ENCODE measurements at places on chromosomes 5 and 9.

GRCh38 chr9:127292415-127292814 lies 27.8 kb downstream of the GARNL3 start:
- no peak for DNase-seq

- no peak for DNase-seq
Measured at GRCh38 chr5:16561660-16562059, 55.1 kb downstream of the RETREG1 start.

DNA sequence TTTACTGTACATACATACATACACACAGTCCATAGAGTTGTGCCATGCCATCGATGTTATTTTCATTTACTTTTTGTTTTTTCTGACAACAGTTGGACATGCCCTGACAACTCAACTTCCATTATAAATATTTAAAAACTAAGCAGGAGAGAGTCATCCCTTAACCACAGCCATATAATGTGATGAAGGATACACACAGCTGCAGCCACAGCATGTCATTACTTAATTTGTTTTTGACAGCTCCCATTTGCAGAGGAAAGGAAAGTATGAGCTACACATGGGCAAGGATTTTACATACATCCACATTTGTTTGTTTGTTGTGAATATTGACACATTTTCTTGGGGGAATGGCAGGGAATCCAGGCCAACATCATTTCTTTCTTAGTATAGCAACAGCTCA lies 91.5 kb upstream of the TUT7 start:
- no peak for DNase-seq

DNA sequence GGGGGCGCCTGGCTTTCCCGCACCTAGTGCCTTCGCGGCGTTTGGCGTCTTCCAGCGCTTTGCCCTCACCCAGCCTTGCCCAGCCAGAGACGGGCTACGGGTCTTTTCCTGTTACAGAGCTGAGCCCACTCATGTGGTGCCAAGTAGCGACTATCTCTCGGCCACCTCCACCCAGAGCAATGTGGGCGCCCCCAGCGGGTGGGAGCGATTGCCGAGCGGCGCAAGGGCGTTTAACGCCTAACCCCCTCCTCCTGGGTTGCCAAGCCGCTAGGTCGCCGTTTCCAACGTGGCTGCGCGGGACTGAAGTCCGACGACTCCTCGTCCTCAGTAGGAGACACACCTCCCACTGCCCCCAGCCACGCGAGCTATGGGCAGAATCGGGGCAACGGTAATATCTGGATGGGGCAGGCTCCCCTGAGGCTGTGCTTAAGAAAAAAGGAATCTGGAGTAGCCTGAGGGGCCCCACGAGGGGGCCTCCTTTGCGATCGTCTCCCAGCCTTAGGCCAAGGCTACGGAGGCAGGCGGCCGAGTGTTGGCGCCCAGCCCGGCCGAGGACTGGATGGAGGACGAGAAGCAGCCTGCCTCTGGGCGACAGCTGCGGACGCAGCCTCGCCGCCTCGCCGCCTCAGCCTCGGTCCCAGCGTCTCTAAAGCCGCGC lies 5.8 kb downstream of the TLX3 start:
- DNase-seq = no peak

DNA sequence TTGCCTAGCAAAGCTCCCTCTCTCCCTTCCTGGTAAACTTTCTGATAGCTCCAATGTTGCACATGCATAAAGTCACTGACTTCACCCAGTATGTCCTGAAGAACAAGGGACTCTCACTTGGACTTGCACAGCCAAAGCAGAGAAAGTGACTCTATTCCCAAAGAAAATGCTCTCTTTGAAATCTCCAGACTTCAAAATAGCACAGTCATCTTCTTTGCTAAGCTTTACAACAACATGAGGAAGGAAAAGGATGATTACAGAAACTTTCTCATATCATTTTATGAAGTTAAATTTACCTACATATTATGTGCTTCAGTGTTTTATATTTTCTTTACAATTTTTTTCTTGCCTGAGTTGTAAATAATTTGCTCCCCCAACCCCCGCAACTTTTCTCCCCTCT lies 264.6 kb downstream of the PJA2 start:
- DNase-seq = no peak

DNA sequence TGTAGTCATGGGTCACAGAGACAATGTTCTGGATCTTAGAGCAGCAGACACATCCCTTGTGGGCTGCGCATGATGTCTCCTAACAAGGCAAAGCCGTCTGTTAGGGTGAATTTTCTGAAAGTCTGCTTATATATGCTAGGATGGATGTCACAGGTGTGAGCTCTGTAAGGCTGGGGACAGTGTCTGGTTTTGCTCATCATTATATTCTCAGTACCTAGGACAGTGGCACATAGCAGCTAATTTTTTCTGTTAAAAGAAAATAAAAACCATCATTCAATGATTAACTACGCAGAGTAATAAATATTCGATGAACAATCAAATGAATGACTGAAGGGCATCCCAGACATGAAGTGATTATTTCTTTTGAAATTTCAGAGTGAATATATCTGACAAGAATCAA lies 52.9 kb upstream of the FAM169A start:
- DNase-seq = no peak

DNA sequence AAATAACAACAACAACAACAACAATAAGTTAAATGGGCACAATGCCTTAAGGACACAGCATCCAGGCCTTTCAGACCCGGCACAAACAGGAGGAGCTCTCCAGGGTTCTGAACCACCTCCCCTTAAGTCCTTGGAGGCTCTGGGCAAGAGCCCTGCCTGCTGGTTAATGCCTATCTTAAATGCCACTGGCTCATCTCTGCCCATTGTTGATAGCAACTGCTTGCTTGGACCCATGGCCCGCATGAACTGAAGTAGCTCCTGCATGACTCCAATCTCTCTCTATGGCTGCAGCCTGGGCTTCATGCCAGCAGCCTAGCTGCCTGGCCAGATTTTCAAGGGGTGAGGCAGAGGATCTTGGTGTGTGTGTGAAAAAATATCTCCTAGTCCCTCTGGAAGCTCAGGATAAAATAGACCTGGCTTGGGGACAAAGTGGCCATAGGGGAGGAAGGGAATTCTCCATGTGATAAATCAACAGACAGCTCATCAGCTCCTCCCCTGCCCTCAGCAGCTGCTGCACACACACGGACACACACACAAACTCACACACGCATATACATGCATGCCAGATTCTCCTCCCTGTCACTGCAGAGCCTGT lies 27.4 kb downstream of the FAM219A start:
- no peak for DNase-seq

GRCh38 chr9:88237479-88237961 lies 99.2 kb upstream of the SPATA31C2 start:
- DNase-seq = no peak

DNA sequence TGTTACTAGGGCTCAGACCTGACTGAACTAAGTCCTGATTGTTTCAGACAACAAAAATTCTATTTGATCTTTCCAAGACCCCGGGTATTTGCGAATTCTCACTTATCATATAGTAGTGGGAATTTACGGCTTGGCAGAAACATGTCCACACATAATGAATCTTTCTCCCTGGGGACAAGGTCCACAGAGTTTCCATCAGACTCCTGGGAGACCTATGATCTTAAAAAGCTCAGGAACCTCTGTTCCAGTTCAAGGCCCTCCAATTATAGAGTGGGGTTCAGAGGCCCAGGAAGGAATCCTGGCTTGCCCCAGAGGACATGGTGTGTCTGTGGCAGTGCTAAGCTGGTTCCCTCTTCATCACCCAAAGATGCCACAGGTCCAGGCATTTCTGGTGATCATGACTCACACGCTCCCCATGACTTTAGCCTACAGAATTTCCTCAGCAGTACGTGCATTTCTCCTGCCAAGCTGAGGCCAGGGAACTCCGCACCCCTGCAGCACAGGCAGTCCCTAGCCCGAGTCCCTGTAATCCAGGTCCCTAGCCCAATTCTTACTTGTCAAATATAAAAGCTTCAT lies 12.6 kb downstream of the RAPGEF1 start:
- DNase-seq = no peak

DNA sequence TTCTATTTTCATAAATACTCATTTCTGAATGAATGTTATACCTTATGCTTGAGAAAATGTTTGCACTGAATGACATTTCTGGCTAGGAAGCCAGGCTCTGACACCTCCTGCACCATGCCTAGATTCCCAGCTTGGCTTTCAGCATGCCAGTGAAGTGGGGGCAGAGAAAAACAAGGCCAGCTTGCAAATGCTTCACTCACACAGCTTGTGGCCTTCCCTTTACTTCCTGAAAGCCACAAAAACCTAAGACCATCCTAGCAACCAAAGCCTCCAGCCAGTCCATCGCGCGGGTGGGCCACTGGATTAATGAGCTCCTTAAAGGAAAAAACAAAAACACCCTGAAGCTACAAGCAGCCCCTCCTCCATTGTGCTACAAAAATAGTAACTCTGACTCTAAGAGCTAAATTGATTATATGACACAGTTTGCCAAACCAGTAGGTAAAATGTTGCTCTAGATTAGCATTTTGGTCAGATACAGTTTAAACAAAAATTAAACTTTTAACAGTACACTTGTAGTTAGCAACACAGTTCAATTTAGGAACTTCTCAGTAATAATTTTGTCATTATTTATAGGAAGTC lies 159.9 kb downstream of the TSSK1B start:
- no peak for DNase-seq

- no peak for DNase-seq
Measured at GRCh38 chr5:24714746-24715145, 70.0 kb upstream of the CDH10 start.

GRCh38 chr9:77183581-77183980 lies 6.2 kb downstream of the VPS13A start:
- DNase-seq = no peak

DNA sequence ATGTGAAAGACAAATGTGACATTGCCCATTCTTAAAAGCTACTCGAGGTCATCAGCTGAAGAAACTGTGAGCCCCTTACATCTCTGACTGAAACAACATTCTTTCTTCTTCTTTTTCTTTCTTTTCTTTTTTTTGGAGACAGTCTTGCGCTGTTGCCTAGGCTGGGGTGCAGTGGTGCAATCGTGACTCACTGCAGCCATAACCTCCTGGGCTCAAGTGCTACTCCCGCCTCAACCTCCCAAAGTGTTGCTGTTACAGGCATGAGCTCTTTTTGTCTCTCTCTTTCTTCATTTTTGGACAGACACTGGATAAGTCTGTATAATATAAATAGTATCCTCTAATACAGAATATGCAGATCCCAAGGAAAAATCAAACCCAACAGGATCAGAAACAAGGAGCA lies 263.7 kb upstream of the KLF9 start:
- DNase-seq = no peak

DNA sequence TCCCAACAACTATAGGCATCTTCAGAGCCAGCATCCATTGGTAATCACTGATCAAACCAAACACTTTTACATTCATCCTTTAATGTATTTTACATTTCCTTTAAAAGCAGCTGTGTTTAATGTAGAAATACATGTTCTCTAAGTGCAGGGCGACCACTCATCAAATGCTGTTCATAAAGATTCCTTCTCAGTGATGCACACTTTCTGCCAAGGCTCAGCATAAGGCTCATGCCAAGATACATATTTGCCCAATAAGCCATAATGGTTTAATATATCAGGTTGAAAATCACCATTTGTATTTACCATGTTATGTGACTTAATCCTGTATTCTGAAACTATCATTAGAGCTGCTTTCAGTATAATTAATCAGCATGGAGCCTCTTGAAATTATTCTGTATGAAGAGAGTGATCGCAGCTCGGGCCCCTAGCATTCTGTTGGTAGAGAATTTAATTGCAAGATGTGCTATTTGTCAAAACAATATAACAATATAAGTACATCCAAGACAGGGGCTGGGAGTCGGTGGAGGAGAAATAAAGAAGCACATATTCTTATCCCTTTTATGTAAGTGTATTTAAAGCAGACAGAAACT lies 267.5 kb downstream of the EBF1 start:
- no peak for DNase-seq

GRCh38 chr5:149493316-149493715 lies 57.9 kb downstream of the CSNK1A1 start:
- DNase-seq = no peak

DNA sequence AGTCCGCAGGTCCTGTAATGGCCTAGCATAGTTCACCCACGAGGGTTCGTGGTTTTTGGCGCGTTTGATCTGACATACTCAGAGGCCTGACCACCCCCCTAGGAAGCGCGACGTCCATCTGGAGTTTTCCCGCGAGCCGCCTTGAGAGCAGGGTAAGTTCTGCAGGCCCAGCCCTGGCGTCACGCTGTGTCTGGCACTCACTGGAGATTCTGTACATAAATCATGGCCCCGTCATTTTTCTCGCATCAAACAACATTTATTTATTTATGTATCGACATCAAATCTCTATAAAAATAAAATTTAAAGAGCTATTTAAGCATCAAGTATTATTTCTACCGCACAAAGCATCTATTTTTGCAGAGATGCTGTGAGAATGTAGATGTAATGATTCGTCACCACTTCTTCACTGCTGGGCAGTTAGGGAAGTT lies 437 bp upstream of the TRIM41 start:
- DNase-seq = no peak

DNA sequence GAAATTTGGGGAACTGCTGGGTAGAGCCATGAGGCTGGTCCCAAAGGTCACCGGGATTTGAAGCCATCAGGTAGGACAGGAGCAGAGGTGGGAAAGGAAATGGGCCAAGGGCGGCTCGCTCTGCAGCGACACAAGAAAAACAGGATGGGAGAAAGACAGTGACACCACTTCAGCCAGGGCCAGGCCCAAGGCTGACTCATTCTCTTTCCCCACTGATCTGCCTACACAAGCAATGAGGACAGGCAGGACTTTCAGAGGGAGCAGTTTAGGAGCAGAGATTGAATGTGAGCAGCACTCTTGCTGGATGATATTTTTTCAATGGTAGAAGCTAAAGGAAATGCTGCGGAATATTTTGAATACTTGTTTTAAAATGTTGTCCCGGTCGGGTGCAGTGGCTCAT lies 3.5 kb downstream of the RUFY1 start:
- no peak for DNase-seq

GRCh38 chr9:94805585-94805984 lies 79.1 kb downstream of the AOPEP start:
- no peak for DNase-seq

DNA sequence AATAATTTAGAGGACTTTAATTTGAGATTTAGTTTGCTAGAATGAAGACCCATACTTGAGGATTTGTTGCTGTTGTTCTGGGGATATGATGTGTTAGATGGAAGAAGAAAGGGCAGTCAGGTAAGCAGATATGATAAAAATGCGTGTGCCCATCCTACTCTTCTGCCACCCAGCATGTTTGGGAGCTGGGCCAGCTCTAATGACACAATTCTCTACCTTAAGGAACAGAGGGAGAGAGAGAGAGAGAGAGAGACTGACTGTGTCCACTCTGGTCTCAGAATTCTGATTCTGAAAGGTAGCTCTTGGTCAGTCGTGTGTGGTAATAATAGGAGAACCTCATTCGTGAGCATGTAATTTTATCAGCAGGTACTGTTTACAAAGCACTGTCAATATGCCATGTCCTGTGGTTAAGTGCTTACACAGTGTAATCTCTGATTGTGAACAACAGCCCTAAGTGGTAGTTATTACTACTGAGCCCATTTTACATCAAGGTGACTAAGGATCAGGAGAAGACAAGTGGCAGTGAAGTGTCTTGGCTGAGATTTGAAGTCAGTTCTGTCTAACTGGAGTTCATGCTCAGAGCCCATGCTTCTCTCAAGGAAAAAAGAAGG lies 307.4 kb upstream of the SEMA6A start:
- no peak for DNase-seq

GRCh38 chr5:115948091-115948534 lies 14.2 kb upstream of the LVRN start:
- no peak for DNase-seq

Data from stimulated activated CD4-positive, alpha-beta T cell treated with anti-CD3 and anti-CD28 coated beads, Interleukin-2, amount 100 ng/mL, for 48 hours (primary cell).